T-helper 17 cell (primary cell): ENCODE measurements at places on chromosomes 2 and 18.
A peak's percentile ranks its signal among the peaks of the same experiment; 100 is the strongest.

DNA sequence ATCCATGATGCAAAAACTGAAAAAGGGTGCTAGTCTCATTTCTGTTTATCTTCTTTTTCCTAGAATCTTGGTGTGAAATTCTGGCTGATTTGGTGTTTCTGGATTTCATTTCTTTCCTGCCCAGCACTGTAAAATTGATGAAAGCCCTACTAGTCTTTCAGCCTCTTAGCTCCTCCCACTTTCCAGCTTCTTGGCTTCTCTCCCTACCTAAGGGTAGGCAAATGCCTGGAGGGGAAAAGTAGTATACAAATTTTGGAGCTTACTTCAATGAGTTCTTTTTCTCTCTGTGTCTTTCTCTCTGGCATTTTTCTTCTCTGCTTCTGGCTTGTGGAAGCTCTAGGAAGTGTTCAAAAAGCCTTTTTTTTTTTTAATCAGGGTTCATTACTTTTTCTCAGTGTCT is 160.5 kb downstream of the XIRP2 start:
- no peak for DNase-seq

DNA sequence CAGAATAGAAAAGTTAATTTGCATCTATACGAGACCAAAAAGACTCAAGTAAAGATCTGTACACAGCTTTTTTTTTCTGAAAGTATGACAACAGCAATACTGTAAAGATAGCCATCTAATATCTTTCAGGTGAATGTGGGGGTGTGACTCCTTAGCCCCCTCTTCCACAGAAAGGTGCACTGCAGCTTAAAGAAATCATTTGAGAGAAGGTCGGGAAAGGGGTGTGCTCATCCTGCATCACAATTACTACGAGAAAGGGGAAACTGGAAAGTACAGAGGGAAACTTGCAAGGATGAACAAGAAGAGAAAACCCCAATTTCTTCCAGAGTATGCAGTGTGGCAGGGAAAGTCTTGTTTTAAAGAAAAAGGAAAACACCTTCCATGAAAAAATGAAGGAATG is 255.6 kb downstream of the CCDC178 start:
- DNase-seq, result no peak

DNA sequence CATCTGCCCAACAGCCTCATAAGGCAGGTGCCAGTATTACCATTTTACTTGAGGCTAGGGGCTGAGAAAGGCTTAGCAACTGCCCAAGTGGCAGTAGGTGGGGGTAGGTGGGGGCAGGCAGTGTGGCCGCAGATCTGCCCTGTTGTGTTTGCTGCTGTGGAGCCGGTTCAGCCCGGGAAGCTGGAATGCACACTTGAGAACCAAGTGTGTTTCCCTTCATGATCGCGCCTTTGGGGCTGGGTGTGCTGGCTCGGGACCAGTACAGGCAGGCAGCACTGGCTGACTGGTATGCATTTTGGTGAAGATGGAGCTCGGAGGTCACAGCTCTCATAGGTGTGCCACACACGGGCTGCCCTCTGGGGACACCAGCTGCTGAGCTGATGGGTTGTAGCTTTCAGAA is 85.1 kb downstream of the CABLES1 start:
- no peak for DNase-seq

GRCh38 chr18:48032876-48033789 is 102.7 kb upstream of the SMAD2 start:
- DNase-seq, result no peak

- no peak for DNase-seq
Observed at GRCh38 chr2:131572175-131572574, 44.5 kb downstream of the CCDC74A start.

DNA sequence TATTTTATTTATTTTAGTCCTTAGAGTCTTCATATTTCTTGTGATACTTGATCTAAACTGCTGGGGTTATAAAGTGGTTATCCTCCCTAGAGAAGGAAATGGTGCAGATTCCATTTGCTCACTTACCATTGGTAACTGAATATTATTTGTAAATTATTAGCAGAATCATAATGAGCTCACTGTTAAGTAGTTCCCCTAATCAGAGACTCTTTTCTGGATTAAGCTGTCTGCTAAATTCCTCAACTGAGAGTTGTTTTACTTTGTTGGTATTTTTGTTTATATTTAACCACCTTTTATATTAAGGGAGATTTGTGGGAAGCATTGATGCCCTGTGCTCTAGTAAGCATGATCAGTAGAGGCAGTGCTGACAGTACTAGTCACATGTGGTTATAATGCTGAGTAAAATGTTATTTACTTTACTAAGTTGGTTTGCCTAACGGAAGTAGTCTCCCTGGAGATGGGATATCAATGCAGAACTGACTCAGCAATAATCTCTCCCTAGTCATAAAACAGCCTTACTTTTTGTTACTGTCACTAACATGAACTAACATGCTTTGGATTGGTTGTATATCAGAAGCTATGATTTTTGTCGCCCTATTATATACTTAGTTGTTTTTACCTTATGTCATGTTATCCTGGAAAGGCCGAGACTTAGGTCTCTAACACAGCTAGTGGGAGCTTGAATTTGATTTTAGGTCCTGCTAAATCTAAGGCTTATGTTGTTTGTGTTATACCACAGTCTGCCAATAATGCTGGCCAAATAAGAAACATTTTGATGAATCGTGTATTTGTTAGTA is 166.7 kb downstream of the MCFD2 start:
- DNase-seq, result no peak

DNA sequence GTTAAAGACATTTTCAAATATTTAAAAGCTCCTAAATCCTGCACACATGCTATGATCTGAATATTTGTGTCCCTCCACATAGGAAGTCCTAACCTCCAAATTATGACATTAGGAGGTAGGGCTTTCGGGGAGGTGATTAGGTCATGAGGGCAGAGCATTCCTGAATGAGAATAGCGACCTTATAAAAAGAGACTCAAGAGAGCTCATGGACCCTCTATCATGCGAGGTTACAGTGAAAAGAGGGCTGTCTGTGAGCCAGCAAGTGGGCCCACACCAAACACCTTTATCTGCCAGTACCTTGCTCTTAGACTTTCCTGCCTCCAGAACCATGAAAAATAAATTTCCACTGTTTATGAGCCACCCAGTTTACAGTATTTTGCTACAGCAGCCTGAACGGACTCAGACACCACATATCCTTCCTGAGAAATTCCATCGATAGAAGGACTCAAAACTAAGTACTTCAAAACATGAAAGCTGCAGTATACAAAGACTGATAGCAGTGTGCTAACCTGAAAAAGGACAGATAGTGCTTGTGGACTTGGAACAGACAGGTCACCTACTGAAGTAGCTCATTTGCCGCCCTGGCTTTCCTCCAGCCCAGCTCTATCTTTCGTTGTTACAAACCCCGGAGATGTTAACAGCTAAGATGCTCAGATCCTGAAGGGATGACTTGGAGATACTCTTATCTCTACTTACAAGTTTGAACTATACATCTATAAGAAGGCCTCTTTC is 13.8 kb downstream of the FAM210A start:
- no peak for DNase-seq

DNA sequence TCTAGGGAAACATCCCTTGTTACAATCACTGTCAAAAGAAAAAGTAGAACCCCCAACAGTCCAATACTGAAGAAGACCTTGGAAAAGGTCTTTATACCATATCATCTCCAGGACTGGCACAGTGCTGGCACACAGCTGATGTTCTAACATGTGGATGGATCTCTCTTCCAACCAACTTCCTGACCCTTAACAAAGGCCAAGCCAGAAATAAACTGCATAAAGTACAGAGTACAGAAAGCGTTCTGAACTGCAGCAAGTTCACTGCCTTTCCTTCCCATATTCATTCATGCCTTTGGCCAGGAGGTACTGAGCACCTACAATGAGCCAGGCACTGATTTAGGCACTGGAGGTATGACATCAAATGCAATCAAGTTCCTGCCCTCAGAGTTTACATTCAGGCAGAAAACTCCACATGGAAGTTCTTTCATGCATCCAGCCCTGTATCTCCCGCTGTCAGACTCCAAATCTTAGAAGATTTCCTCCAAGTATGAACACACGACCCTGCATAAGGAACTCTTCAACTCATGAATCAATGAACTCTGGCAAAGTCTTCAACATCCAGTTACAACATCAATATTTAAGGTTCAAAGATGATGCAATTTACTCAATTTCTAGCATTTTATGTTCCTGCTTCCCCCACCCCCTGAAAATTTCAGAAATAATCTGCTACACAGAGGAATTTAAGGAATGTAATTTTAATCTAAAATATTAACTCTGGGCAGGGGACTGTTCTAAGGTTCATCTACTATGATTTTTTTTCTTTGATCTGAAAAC is 33.8 kb downstream of the ACVR1 start:
- DNase-seq, result no peak

GRCh38 chr18:4208366-4208765 is 246.7 kb downstream of the DLGAP1 start:
- no peak for DNase-seq

DNA sequence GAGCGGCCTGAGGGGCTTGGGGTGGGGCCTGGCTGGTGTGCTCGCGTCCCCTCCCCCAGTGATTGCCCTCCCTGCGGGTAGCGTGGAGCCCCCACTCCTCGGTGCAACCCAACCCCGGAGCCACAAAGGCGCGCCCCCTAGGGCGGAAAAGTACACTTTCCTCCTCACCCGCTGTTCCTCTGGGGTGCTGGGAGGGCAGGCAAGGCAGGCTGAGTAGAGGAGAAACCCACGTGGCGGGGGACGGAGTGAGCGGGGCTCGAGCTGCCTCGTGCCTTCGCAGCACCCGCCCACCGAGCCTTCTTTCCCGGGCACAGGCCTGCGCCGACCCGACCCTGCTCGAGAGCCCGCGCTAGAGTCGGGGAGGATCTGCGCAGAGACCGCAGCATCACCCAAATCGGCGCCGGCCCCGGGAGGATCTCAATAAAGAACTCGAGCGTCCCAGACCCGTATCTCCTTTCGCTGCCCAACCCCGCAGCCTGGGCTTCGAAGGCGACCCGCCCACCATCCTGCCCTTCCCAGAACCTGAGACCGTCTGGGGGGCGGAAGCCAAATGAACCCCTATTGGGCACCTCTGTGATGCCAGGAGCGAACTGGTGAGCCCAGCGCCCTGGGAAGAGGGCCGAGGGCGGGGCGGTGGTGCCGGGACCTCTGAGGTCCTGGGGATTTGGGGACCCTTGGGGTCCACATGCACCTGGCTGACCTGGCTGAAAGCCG is 1.5 kb downstream of the UCN start:
- DNase-seq, result no peak

GRCh38 chr2:210092791-210093190 is 78.4 kb downstream of the KANSL1L start:
- DNase-seq, result no peak

DNA sequence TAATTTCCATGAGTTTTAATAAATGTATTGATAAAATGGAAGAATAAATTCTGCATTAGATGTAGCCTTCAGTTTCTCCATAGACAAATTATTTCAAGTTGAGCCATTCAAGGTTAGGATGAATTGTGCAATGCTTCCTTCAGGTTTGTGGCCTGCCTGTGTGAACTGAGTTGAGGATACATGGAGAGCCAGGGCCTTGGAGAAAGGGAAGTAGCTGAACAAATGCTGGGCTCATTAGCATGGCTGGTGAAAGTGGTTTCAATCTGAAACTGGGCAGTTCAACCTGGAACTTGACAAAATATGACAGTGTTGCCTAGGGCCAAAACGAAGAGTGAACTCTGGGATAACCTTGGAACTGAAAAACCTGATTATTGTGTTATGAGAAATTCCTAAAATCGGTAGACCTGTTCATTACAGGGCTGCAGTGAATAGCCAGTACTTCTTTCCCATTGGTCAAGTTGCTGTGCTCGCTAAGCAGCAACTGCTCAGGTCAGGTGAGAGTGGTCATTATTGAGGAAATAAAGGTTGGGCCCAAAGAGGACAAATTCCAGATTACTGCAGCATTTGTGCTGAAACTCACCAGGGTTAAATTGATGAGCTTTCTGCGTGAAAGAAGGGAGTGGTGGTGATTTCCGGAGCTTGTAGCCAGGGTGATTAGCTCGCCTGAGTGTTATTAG is 12.7 kb downstream of the INPP1 start:
- no peak for DNase-seq

GRCh38 chr2:213246497-213247281 is 37.6 kb upstream of the SPAG16 start:
- peak; percentile 30 for DNase-seq

DNA sequence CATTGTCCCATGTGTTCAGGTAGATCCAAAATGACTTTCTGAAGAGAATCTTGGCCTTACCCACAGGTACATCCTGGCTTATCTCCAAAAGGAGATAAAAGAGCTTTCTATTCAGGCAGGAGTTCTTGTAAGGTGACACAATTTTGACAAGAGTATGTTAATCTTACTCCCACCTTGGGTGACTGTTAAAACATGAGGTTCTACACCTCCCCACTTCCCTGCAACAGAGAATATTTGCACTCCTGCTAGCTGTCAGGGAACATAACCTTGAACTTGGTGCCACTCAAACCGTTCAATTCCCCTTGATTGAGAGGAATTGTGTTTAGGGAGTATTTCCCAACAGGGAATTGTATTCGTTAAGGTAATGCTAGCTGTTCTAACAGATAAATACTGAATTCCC is 372.5 kb upstream of the KLHL29 start:
- DNase-seq, result no peak
